ENCODE measurements at places on chromosomes 11 and 22.

DNA sequence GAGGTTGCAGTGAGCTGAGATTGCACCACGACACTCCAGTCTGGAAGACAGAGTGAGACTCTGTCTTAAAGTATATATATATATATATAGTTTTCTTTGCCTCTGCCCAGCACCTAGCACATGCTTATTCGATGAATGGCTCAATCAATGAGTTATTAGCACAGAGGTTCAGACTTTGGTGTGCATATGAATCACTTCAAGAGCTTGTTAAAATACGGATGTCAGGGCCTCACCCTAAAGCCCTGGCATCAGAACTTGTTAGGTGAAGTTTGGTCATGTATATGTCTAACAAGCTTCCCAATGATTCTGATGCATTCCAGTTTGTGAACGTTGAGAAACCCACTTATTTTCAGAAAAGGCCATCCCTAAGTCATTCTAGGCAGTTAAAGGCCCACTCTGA, 21.8 kb upstream of the TMEM86A start:
- DNase-seq = no peak

GRCh38 chr11:12598330-12599256, 75.6 kb upstream of the TEAD1 start:
- no peak for DNase-seq

- DNase-seq = no peak
Measured at GRCh38 chr22:29670626-29671025, 49.2 kb upstream of the CABP7 start.

DNA sequence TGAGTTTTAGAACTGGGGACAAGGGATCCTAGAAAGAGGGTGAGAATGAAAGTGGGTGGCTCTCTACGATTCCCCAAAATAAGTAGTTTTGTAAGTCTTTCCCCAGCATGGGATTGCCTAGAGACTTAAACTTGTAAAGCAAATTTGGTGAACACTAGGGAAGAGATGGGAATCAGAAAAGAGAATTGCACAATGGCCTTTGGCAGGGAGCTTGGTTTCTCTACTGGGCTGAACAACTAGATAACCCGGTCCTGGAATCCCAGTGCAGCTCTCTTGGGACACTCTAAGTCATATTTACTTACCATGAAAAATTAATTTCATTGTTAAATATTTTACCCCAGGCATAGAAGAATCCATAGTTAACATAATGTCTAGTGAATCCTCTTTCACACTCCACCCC, 16.5 kb upstream of the USP18 start:
- DNase-seq = no peak

GRCh38 chr11:130738611-130739010, 177.7 kb downstream of the SNX19 start:
- no peak for DNase-seq

GRCh38 chr11:71364176-71364671, 84.0 kb downstream of the DHCR7 start:
- DNase-seq = no peak

- no peak for DNase-seq
Measured at GRCh38 chr22:25395468-25395867, 169.0 kb upstream of the GRK3 start.

DNA sequence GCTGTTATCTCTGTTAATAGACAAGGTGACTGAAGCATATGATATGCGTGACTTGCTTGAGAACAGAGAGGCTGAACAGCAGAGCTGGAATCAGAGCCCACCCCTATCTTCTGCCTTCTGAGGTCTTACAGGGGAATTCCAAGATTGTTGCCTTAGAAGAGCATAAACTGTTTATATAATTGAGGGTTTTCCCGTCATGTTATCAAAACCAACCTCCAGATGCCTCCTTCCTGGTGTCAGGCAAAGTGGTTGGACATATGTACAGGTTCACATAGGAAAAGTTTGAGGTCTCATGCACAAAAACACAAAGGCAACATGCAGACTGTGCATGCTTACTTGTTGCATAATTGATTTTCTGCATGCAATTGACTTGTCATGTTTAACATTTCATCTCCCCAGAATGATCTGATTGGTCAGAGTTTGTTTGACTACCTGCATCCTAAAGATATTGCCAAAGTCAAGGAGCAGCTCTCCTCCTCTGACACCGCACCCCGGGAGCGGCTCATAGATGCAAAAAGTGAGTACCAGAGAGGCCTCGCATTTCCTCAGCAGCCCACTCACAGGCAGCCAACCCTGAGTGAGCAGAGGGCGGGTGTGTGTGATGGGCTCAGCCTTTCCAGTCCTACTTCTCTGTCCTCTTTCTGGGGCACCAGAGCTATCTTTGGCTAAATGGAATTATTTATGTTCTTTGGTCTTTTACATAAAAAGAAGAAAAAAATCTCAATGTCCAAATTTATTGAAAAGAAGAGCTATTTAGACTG, 88.9 kb downstream of the BMAL1 start:
- DNase-seq = no peak

- no peak for DNase-seq
Measured at GRCh38 chr11:20046416-20046815, 113.9 kb downstream of the DBX1 start.

DNA sequence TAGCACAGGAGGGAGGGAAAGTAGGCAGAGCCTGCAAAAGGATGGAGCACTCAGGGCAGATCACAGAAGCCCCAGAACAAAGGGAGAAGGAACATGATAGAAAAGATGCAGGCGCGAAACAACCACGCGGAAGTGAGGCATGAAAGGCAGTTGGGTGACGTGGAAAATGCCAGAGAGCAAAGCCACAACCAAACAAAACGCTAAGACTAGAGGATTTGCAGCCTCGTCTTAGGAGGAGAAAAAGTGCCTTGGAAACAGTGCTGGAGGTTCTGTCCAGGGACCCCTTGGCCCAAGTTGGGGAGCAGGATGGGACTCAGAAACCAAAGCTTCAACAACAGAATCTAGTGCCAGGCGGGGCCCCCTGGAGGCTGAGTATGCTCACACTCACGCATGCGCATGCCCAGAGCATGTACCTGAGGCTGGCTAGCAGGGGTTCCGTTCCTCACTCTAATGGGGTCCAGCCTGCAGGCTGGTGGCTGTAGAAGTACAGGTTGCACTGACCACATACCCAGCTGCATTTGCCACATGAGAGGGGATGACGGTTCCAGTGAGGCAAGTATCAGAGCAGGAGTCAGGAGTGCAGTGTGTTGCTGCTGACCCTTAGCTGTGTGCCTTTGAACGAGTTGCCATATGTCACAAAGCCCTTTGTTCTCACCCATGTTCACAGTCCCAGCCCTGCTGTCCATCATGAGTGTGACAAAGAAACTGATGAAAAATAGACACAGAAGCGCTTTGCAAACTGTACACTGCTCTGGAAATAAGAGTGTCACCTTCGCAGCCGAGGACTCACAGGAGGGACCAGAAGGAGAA, 568.6 kb upstream of the CADM1 start:
- DNase-seq = no peak

DNA sequence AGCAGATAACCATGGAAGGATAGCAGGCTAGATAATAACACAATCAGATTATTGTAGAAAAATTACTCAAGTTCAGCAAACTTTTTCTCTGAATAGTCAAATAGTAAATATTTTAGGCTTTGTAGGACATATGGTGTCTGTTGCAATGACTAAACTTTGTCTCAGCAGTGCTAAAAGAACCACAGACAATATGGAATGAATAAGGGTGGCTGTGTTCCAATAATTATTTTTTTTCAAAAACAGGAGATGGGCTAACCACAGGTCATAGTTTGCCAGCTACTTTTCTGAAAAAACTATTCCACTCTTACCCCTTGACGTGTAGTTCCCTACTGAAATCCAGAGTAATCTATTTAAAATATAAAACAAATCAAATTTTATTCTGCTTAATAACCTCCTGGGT, 153.9 kb upstream of the LRRC4C start:
- no peak for DNase-seq

DNA sequence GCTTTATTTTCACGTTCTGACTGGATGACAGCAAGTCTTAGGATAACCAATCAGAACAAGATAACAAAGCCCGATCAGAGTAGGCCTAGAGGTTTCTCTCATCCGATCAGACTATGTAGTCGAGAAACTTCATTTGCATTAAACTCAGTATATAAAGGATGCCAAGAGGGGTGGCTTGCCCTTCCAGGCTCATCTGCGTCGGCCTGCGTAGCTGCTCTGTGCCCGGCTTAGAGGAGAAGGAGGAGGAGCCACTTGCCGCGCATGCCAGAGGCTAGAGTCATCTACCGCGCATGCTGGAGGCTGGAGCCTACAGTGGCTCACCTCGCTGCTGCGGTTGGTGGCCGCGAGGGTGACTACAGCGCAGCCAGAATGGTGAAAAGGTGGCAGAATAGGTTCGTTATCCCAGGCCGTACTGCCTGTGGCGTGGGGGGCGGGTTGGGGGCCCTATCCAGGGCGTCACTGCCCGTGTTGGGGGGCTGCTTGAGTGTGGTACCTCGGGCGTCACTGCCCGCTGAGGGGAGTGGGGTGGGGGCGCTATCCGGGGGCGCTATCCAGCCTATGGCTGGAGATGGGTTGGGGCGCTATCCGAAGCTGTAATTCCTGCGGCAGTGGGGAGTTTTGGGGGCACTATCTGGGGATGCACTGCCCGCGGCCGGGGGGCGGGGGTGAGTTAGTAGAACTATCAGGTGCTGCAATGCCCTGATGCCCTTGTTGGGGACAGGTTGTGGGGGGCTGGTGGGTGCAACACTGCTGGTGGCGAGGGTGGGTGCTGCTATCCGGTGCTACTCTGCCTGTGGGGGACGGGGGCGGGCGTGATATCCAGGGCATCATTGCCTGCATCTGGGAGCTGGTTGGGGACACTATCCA, at the start of gene RFPL2:
Gene RFPL2 (minus strand): TSS at position 218 of the 867 bp plus-strand sequence. CDS start 2,622 bp downstream, outside the sequence.
- no peak for DNase-seq

GRCh38 chr22:24433828-24434470, 6.5 kb downstream of the ADORA2A start:
- no peak for DNase-seq

- DNase-seq = no peak
Measured at GRCh38 chr11:64560941-64561340, 30.1 kb upstream of the SLC22A12 start.

- no peak for DNase-seq
Measured at GRCh38 chr11:16958833-16959232, 55.4 kb downstream of the PLEKHA7 start.

DNA sequence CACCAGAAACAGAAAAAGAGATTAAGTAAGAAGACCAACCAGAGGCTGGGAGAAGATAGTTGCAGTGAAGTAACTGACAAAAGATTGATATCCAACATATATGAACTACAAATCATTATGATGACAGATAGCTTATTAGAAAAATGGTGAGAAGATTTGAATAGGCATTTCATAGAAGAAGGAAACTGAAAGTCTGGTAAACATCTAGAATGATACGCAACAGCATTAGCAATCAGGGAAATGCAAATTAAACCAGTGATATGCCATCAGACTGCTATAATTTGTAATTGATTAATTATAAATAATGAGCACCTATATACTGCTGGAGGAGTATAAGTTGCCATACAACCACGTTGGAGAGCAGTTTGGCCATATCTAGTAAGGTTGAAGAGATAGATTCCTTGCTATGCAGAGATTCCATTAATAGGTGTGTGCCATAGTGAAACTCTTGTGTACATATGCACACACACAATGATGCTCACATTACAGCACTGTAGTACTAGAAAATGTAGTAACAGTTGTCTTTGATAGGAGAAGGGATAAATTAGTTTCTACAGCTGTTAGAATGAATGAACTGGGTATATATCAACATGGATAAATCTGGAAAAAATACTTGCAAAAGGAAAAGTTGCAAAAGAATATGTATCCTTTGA, 20.5 kb downstream of the RNF169 start:
- DNase-seq = no peak

- no peak for DNase-seq
Measured at GRCh38 chr22:45934659-45935341, 42.2 kb downstream of the WNT7B start.

- DNase-seq = no peak
Measured at GRCh38 chr22:36734171-36735058, 30.9 kb upstream of the CACNG2 start.

GRCh38 chr22:22109693-22110466, 127.3 kb upstream of the TOP3B start:
- DNase-seq = no peak
